COR-L47 (cell line): ENCODE measurements at places on chromosomes 1 and 21.

- no peak for DNase-seq
Observed at GRCh38 chr1:15420853-15421465, 11.3 kb downstream of the EFHD2 start.

DNA sequence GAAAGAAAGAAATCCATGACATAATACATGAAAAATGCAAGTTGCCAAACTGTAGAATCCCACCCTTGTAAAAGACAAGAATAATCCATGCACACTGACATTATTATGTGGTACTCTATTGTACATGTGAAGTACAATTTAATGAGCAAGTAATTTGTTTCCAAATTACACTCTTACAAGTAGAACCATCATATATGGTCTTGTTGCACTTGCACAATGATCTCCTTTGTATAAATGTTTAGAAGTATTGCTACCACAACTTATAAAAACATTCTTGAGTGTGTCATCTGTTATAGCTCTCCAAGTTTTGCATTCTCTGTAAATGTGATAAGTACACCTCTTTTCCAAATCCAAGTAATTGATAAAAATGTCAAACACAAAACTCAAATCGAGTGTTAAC lies 29.1 kb upstream of the ZNF281 start:
- no peak for DNase-seq

DNA sequence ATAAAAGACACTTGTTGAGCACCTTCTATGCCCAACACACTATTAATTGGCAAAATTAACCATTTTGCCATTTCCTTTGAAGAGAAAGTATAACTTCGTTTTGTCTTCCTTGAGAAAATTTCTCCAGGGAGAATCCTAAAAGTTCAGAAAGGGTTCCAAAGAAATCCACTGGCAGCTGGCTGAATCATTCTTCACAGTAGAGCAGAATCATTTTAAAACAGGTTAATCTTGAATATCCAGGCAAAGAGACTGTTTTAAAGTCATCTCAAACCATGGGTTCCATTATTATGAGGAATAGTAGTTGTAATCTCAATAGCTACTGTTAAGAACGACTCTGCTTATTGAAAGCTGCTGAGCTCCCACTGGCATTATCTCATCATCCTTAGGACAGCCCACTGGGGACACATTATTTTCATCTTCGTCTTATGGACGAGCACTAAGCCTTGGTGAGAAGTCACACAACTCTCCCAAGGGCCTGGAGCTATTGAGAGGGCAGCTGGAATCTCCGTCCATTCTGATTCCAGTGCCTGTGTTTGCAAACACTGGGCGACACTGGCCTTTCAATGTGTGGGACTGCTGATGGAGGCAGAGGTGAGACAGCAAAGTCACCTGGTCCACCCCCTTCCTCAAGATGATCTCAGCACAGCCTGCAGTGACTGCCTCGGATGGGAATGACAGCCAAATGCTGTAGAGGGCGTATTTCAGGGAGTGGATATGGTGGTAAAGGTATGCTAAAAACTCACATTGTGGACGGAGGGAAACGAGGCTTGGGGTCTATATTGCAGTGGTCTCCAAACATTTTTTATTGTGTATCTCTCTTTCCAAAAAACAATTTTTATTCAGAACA lies 15.3 kb upstream of the PGBD5 start:
- no peak for DNase-seq

- DNase-seq, result no peak
Observed at GRCh38 chr1:183814121-183814681, 9.3 kb downstream of the RGL1 start.

DNA sequence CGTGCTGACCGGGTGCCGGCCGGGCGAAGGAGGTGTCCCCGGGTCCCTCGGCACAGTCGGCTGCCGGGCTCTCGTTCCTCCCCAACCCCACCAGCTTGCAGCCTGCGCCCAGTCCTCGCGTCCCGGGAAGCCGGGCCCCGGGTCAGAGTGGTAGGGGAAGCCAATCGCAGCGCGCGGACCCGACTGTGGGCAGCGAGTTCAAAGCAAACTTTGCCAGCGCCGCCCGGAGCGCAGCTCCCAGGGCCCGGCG lies 328 bp downstream of the MYCL start:
- DNase-seq, result no peak

- no peak for DNase-seq
Observed at GRCh38 chr1:235697508-235697907, 47.9 kb upstream of the GNG4 start.

DNA sequence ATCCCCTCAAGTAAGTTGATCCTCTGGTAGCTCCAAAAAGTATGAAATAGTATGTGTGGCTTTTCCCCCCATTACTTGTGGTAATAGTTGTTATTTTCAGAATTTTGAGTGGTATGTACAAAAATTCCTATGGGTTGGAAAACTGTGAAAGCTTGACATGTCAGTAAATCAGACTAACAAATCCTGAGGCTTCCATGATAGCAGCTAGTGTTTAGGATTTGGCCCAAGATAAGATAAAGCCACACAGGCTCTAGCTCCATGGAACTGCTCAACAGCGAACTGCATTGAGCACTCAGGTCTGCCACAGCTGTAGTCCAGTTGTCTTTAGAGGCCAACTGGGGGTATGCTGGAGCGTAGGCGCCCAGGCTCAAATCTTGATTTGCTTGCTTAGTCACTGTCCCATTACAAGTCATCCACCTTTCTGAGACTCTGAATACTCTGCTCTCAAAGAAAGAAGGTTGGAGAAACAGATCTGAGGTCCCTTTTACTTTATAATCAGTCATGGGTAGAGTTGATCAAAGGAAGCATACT lies 28.7 kb downstream of the ATP1A1 start:
- no peak for DNase-seq

GRCh38 chr1:239868058-239868832 lies 223.4 kb upstream of the FMN2 start:
- no peak for DNase-seq
